ENCODE measurements at places on chromosomes 2 and 18.

DNA sequence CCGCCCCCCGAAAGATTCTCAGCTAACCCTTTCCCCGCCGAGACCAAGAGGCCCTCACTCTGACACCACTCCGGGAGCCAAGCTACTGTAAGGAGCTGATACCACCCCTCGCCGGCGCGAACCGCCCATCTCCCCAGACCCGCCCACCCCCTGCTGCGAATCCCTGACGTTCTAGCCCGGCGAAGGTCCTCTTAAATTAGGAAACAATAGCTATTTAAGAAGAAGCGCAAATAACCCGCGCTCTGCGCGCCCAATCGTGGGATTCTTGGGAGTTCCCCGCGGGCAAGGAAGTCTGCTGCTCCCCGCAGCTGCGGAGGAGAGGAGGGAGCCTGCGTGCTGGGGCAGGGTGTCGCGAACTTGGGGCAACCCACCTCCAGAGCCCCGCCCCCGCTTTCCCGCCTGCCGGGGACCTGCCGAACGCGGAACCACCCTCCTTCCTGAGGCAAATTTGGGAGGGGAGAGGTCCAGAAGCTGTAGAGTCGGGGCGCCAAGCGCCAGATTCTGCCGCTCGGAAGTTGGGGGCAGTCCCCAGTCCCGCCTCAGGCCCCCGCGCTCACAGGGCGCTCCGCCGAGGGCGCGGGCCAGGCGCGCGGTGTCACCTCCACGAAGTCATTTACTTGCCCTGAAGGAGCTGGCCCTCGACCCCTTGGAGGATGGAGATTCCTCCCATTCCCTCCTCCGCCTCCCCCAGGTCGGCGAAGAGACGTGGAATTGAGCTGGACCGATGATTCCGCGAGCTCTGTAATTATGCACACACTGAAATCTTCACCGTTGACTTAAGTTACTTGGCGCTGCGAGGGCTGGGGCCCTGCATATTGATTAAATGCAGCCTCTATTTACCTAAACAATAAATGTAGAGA lies 8.4 kb upstream of the SP9 start:
- no peak for DNase-seq

GRCh38 chr2:214246417-214246816 lies 164.4 kb upstream of the VWC2L start:
- DNase-seq, result no peak

GRCh38 chr18:11155034-11155759 lies 5.8 kb upstream of the PIEZO2 start:
- DNase-seq, result no peak

DNA sequence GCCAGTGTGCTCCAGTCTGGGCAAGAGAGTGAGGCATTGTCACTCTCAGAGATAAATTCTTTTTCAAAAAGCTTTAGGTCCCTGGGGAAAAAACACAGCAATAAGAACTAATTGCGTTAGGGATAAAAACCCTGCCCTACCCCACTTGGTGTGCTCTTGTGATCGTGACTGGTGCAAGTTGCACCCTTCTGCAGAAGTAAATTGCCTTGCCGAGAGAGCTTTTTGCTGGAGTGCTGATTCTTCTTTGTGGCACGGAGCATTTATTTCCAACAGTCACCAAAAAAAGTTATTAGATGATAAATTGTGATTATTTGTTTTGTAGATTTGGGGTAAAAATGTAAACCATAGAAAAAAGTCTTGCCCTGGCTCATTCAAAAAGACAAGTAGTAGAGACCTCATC lies 12.3 kb upstream of the GPR55 start:
- no peak for DNase-seq

DNA sequence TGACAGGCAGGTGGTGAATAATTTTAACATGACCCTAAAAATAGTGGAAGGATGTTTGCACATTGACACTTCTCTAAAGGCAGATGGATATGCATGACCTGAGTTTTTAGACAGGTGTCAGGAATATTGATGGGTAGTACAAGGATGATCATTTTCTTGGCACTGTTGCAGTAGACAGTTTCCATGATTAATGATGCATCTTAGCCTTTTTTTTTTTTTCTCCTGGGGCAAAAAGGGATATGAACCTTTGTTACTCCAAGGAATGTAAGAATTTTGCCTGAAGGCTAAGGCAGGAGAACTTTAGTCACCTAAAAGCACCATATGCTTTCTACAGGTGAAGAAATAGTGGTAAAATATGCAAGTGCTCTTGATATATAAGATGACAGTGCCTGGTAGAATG lies 136.3 kb upstream of the CAVIN2 start:
- DNase-seq, result no peak

DNA sequence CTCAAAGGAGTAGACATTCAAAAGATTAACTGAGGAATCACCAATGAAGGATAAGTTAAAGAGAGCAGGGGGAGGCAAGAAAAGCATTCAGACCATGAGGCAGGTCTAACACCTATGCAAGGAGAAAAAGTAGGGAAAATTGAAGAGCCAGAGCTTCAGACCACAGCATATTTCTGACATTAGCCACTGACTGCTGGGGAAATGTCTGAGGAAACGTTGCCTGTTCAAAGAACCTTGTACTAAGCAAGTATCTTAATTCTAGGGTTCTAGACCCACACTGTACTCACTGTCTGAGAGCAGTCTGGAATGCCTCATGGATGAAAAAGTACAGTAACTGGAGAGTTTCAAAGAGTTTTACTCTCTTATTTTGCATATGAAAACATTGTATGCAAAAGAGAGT lies 39.5 kb upstream of the TFPI start:
- no peak for DNase-seq

DNA sequence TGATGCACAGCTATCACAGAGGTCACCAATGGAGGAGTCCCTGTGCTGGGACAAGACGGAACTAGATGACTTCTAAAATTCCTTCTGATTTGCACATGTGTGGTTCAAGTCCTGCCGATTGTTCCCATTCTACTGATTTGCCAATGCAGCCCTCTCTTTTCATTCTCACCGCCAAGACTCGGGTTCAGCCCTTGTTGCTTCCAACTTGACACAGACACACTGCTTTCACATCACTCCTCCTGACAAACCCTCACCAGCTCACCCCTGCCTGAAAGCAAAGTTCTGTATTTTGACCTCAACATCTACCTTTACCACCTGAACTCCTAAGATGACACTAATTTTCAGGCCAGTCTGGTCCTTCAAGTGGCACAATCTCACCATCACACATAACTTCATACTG lies 25.5 kb downstream of the REEP1 start:
- DNase-seq, result no peak
